ENCODE measurements at places on chromosomes 2 and 18.

GRCh38 chr2:55776479-55776878, 82.8 kb upstream of the PNPT1 start:
- no peak for DNase-seq

- DNase-seq, result no peak
Observed at GRCh38 chr2:29202819-29203495, 87.7 kb downstream of the CLIP4 start.

DNA sequence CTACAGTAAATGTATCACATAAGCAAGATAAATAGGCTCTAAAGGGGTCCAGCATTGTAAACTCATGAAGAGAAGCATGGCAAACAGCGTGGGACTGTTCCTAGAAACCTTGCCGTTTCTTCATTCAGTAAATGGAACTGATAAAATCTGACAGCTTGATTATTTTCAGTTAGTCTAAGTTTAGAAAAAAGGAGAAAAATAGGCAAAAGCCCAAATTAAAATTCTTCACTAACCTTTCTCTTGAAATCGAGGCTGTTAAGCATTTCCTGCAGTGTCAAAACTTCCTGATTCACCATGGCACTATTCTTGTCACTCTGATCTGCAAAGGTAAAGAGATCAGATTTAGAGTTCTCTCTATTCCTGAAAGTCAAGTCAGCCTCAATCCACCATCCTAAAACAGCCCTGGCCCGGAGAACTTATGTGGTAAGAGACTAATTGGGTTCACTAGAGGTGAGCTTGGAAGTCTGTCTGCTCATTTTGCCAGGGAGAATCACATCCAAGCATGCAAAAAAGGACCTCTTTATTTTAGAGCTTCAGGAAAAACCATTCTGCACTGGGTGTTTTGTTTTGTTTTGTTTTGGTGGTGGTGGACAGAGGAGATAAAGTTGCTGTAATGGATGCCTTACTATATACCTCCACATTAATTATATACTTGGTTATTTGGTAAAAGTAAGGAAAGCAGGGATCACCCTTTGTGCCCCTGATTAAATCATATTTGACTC, 52.4 kb upstream of the STAT1 start:
- DNase-seq, result no peak

GRCh38 chr2:109226128-109226527, 97.1 kb downstream of the SH3RF3 start:
- no peak for DNase-seq

GRCh38 chr18:25518716-25519053, 166.7 kb upstream of the ZNF521 start:
- DNase-seq, result no peak

DNA sequence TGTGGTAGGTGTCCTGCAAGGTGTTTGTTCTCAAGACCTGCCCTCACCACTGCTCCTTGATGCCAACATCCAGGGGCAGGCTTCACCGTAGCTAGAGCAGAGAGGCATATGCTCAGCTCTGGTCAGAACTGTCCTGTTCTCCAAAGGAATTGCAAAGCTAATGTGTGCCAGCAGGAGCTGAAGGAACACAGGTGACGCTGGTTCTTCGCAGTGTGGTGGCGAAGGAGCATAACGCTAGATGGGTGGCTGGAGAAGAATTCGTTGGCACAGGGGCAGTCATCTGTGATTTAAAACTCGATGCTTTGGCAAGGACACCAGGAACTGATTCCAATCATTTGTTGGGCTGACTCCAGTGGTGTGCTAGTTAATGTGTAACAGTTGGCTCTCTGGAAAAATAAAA, 11.4 kb upstream of the PER2 start:
- DNase-seq, result no peak

Data from esophagus squamous epithelium (tissue), 5 donors.